ENCODE measurements at places on chromosomes 7 and 10.

DNA sequence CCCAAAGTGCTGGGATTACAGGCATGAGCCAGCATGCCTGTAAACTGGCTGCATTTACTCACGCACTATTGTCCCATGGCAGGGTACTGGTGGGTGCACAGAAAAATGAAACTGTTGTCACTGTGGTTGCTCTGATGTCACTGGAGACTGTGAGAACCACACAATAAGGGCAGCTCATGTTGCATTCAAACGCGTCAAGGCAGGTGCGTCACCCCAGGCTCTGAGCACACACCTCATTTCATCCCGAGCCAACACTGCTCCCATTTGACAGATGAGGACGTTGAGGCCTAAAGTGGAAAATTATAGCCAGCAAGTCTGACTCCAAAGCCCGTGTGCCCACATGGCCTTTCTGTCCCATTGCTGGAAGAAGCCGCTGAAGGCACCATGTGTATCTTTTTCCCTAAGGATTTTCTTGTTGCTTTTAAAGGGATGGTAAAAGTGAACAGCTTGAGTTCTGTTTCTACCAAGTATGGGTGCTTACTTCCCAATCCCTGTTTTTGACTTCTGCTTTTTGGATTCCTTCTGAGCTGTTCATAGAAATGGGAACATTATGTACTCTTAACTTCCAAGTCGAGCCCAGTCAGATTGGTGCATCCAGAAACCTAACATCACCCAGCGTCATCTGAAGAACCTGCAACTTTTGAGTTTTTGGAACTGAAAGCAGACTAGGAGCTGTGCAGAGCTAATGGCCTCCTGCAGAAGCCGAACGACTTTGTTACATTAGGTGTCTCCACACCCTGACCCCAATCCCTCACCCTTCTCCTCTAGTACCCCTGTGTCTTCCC lies 60.1 kb upstream of the CARD11 start:
- DNase-seq: no peak

GRCh38 chr10:119296703-119297102 lies 89.3 kb downstream of the GRK5 start:
- no peak for DNase-seq

GRCh38 chr10:86229376-86229775 lies 137.2 kb downstream of the GRID1 start:
- DNase-seq: no peak

DNA sequence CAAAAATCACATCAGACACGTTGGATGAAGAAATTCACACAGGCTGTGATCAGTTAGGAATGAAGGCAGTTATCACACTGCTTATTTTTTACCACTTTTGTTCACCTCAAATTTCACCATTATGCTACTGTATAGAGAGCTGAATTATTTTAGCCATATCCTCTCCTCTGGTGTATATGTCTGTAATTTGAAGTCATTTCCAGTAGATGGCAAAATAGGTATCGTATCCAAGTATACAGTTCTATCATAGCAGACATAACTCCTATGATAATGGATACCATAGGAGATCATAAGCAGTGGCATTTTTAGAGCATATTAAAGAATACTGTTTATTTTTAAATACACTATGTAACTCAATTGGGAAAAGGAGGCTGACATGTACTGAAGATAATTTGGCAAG lies 909.7 kb downstream of the DNAJB9 start:
- DNase-seq: no peak

DNA sequence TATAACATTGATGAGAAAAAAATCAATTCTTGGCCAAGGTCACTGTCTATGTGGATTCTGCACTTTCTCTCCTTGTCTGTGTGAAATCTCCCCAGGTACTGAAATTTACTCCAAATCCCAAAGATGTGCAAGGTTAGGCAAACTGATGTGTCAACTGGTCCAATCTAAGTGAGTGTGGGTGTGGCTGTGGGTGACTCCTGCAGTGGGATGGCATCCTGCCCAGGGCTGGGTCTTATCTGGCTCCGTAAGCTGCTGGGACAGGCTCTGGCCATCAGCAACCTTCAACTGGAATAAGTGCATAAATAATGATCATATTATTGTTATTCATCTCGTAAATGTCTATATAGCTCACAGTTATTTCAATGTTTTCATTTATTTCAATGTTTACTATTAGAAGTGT lies 79.3 kb downstream of the JCAD start:
- DNase-seq: no peak
